ENCODE measurements at places on chromosomes 12 and 14. TPM values are rescaled to one million over a fixed set of nuclear protein-coding genes. Genes with fewer than 3 reads are reported as not detected.

B4GALNT1 gene
- total RNA-seq, result 0.55 TPM

FOXA1 gene
- not detected for total RNA-seq

KRT85 gene
- not detected for total RNA-seq

SCARB1 gene
- total RNA-seq, result 10.8 TPM

GYS2 gene
- total RNA-seq, result not detected

ITGA5 gene
- total RNA-seq, result 183 TPM

SYNDIG1L gene
- total RNA-seq, result not detected

FERMT2 gene
- 118 TPM for total RNA-seq

CAPZA3 gene
- total RNA-seq, result 0.14 TPM

CCDC175 gene
- not detected for total RNA-seq

RPGRIP1 gene
- not detected for total RNA-seq

SMOC1 gene
- total RNA-seq, result 0.65 TPM

KRT77 gene
- not detected for total RNA-seq

BORCS5 gene
- total RNA-seq, result 14.7 TPM

DNAH10 gene
- 0.43 TPM for total RNA-seq

CCDC196 gene
- total RNA-seq, result not detected

KLHL33 gene
- total RNA-seq, result 0.18 TPM

PRR4 gene
- total RNA-seq, result 0.37 TPM

ACOT4 gene
- total RNA-seq, result 0.46 TPM

ZNF385A gene
- 0.71 TPM for total RNA-seq

SERPINA12 gene
- total RNA-seq, result not detected

KRT2 gene
- total RNA-seq, result not detected

MYO1A gene
- not detected for total RNA-seq

POTEM gene
- total RNA-seq, result not detected

RTN1 gene
- 1.6 TPM for total RNA-seq

HPD gene
- 2.2 TPM for total RNA-seq

Measured in smooth muscle cell of bladder (primary cell).